ENCODE measurements at places on chromosomes 1 and 21. TPM values are rescaled to one million over a fixed set of nuclear protein-coding genes. Genes with fewer than 3 reads are reported as not detected.

DNA sequence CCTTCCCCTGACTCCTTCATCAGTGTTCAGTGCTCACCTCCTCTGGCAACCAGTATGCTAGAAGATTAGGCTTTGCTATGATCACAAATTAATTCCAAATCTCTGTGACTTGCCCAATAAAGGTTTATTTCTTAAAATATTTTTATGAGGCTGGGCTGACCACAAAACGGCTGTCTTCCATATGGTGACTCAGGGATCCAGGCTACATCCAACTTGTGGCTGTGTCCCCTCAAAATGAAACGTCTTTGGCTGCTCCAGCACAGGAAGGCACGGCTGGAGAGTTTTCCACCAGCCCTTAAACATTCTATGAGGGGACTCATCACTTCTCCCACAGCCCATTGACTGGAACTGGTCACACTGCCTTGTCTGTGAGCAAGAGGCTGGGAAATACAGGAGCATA lies 131.5 kb downstream of the HUNK start:
- no peak for DNase-seq

DNA sequence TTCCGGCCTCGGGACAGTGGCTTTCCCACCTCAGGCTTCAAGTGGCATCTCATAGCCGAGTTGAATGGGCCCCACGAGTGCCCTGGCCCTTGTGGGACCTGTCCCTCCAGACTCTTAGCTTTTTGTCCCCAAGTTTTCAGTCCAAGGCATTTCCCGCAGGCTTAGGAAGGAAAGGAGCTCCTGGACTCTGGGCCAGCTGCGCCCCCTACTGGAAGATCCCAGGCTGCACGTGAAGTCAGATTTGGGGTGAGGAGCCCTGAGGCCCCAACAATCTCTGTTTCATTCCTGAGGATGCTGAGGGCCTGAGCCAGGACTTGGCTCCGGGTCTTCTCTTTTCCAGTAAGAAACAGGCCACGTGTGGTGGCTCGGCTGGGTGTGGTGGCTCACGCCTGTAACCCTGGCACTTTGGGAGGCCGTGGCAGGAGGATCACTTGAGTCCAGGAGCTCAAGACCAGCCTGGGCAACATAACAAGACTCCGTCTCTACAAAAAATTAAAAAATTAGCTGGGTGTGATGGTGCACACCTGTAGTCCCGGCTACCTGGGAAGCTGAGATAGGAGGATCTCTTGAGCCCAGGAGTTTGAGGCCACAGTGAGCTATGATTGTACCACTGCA lies 67.4 kb downstream of the ARHGEF10L start:
- DNase-seq, result peak; percentile 91

- no peak for DNase-seq
Observed at GRCh38 chr1:51714374-51715019, 97.6 kb downstream of the OSBPL9 start.

DNA sequence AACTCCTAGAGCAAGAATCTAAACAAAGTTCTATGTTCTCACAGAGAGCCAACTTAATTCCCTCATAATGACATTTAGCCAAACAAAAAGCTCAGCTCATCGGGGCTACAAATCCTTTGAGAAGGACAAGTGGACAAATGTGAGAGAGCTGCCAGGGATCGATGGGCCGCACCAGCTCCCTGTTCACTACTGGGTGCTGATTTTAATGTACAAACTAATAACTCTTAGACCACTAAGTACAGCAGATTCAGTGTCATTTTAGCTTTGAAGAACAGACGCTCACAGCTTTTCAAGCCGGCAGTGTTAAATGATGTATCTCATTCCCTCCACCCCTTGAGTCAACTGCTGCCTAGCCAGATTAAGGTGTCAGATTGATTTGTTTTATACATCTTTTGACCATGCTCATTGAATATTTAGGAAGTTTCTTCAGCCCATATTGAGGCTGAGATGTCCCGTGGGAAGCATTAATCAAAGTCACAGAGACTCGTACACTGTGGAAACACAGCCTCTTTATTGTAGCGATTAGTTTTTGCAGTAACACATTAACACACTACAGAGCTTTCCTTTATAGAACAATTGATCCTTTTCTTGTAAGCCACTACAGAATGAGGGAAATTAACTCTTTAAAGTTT lies 21.1 kb downstream of the PROX1 start:
- DNase-seq, result no peak

Gene C1QTNF12
- total RNA-seq, result 4.1 TPM

DNA sequence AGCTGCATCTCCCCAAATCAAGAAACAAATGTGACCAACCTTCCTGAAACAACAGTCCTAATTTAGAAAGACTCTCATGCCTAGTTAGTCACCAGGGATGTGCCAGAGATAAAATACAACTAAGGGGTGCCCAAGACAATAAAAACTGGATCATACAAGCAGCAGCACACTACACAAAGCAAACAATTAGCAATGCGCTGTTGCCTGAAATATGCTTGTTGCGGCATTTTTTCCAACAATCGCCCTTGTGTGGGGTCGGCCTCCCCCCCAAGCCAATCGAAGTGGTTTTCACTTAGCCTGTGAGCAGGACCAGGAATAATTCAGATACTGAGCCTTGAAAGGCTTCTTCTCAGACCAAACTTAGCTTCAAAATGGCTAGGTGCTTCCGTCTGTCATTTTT lies 1.4 kb upstream of the STMN1 start:
- DNase-seq, result no peak

DNA sequence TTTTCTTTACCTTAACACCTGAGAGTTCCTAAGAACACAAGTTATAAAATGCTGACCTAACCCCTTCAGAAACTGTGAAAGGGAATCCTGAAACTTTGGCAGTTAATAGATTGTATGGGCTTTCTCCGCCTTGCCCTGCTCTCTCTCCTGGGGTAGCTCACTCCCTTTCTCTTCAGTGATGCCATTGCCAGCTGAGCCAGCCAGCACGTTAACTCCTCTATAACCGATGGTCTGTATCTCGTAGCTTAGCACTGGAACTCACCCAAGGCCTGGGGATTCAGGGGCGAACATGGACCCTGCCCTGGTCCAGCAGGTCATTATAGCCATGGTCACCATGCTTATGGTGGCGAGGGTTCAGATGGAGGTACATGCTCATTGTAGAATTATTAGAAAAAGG lies 40.7 kb downstream of the TRAPPC10 start:
- DNase-seq, result no peak

GRCh38 chr1:4021136-4021973 lies 121.3 kb upstream of the C1orf174 start:
- DNase-seq, result no peak

- no peak for DNase-seq
Observed at GRCh38 chr1:194295685-194296084, 1109.3 kb upstream of the B3GALT2 start.

GRCh38 chr21:26923986-26924385 lies 42.9 kb downstream of the ADAMTS5 start:
- DNase-seq, result no peak

DNA sequence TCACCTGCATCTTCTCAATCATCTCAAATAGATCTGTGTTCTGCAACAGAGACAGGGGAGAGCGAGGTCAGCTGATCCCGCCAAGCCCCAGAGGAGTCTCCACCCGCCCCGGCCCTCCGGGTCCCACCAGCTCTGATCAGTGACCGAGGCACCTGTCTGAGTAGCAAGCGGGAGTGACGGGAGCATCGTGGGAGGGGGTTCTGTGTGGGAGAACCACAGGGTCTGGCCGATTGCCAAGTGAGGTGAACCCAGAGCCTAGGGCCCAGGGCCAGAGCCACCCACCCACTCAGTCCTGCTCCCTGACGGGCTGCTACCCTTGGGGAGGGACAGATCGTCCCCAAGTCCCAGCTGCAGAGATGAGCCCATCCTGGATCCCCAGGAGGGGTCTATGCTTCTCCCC lies 49.1 kb downstream of the RAP1GAP start:
- DNase-seq, result no peak

- DNase-seq, result peak; percentile 81
Observed at GRCh38 chr1:6509220-6509918, 17.9 kb upstream of the PLEKHG5 start.

Gene NGF
- 6.7 TPM for total RNA-seq

DNA sequence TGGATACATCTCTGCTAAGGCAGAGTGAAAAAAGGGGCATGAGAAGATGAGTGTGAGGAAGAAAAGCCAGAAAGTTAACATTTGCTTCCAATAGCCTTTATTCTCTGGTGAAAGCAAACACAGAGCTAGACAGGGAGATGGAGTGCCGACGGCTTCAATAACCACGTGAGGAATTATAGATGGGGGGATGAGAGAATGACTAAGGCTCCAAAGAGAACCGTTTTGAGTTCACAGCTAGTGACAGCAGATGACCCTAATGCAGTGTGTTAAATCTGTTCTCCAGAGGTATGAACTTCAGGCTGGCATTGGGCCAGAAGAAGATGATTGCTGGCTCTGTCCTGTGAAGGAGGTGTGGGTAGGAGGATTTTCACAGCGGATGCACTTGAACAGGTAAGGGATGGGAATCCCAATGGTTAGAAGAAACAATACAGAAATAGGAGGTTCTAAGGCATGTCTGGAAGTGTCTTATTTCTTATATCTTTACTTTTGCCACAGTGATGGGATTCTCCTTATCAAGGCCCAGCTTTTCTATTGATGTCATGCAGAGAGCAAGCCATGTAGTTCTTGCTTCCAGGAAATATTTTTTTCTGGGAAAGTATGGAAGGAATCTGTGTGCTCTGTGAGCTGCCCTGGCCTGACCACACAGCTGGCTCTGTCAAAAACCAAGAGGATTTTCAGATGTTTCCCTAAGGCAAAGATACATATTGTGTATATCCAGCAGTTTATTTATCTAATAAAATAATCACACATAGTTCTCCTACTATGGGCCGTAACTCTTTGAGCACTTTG lies 573.8 kb downstream of the LTN1 start:
- no peak for DNase-seq

All from posterior vena cava (tissue), 2 donors.